Kidney (tissue), 22 donors: ENCODE measurements at places on chromosomes 13 and 19. TPM values are rescaled to one million over a fixed set of nuclear protein-coding genes. Genes with fewer than 3 reads are reported as not detected.

ZNF570 gene
- polyA plus RNA-seq, result 2.4 TPM

ADGRE1 gene
- 0.19 TPM for polyA plus RNA-seq

APOC1 gene
- 16.7 TPM for polyA plus RNA-seq

GRCh38 chr13:44404261-44405132, 30.9 kb downstream of the SERP2 start:
- peak; percentile 69 for DNase-seq

VWA8 gene
- 6.4 TPM for polyA plus RNA-seq

- no peak for DNase-seq
Observed at GRCh38 chr13:109650861-109651260, 135.5 kb downstream of the IRS2 start.

PGLYRP1 gene
- polyA plus RNA-seq, result not detected

- DNase-seq, result peak; percentile 60
Observed at GRCh38 chr19:45175515-45176345, 2.3 kb downstream of the TRAPPC6A start.

CHST8 gene
- not detected for polyA plus RNA-seq

DNA sequence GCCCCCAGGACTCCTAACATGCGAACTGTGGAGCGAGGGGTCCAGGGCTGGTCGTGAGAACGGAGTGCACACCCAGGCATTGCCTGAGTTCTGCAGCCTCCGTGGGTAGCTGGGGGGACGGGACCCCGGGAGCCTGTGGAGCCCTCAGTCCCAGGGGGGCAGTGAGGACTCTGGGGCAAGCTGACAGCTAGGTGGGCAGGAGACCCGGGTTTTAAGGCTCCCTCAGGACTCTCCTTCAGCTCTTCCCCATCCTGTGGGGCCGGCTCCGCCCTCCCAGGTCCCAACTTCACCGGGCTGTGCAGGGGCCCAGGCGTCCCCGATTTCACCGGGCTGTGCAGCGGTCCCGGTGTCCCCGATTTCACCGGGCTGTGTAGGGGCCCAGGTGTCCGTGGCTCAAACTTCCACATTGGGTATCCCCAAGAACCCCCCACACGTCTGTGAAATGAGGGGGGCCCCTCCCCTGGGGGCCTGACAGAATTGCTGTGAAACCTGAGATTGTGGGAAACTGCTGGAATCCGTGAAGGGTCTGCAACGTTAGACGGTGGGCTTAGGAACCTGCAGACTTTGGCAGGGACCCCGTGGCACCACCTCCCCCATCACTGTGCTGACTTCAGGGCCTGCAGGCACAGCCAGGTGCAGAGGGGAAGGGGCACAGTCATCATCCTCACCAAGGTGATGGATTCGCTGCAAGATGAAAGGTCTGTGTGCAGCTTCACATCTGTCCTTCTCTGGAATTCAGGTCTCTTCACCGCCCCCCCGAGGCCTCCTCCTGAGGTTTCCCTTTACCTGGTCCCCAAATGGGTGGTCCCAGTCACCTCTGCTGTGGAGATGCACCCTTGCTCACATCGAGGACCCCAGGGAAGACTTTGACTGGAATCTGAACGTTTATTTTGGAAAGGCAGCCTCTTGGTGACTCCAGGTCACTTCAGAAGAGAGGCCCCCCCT, 73.2 kb upstream of the MCF2L start:
- no peak for DNase-seq

DNA sequence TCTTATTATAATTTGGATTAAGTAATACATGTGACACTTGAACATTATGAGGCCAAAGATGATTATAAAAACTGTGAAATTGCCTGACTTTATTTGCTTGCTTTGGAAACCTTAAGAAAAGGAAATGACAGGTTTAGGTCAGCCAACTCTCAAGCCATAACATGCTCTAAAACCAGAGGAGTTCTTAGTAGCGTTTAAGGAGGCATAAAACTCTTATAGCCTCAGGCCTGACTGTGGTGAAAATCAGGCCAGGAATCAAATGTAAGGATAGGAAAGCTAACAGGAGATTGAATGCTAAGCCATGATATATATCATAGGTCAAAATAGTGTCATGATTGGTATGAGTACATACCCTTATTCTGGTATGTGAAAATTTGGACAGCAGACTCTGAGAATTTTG, 1142.4 kb upstream of the MIR17HG start:
- no peak for DNase-seq

GRCh38 chr19:13978351-13979243, 26.3 kb downstream of the DCAF15 start:
- peak; percentile 92 for DNase-seq

DNA sequence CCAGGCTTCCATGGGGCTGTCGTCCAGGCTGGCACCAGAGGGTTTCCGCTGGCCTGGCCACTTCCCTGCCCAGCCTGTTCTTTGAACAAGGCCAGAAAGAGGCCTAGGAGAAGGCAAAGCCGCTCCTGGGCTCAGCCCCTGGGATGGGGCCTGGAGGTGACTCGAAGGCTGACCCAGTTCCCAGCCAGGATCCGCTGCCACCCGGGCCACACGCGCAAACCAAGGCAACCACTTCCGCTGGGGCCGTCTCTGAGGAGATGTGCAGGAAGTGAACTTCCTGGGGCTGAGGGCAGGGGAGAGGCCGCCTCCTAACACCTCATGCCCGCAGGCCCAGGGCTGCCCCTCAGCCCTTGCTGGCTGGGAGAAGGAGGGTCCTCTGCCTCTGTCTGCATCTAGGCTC, 15.2 kb downstream of the PLEKHF1 start:
- DNase-seq, result no peak

DNA sequence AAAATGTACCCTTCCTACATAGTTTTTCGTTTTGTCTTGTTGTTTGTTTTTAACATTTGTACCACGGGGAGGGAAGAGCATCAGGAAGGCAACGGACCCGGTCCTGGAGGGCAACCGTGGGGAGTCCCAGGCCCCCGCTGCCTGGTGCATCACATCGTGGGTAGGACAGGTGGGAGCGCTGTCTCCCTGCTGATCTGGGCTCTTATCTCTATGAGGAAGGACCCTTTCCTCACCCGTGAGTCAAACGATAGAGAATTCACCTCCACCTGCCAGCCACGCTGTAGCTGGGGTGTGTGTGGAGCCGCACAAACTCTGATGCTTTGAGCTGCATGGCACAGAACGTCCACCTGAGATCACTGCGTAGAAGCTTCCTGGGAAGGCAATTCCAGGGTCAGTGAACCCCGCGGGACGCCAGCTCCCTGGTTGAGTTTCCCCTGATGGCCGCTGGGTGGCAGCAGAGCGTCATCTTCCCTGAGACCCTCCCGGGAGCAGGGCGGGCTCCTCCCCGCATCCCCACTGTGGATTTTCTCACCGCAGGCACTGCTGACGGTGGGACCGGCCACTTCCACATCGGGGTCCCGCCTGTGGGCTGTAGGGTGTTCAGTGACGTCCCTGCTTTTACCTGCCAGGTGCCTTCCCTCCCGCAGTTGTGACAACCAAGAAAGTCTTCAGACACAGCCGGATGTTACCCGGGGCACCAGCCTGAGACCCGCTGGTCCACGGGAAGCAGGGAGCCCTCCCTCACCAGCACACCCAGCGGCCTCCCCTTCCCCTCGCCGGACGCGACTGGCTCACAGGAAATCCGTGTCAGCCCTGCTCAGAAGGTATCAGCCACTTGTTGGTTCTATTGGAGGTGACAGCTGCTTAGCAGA, 54.7 kb downstream of the ZNF787 start:
- DNase-seq, result peak; percentile 89

DNA sequence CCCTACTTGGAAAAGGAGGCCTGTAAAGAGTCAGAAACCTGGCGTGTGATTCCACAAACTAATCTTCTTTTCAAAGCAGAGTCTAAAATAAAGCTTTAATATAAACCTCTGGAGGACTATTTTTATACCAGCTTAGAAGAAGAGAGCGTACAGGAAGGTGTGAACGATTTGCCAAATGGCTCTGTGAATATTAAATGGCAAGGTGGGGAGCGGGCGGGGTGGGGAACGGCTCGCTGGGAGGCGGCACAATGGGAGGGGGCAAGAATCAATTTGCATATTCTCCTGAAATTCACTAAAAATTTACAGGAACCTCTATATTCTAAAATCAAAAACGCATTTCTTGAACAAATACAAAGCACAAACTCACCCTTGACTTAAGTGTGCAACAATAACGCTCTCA, 982 bp downstream of the ZNF780B start:
- no peak for DNase-seq

- DNase-seq, result no peak
Observed at GRCh38 chr13:100124265-100124664, 35.4 kb downstream of the PCCA start.

INSR gene
- polyA plus RNA-seq, result 15.5 TPM

DNA sequence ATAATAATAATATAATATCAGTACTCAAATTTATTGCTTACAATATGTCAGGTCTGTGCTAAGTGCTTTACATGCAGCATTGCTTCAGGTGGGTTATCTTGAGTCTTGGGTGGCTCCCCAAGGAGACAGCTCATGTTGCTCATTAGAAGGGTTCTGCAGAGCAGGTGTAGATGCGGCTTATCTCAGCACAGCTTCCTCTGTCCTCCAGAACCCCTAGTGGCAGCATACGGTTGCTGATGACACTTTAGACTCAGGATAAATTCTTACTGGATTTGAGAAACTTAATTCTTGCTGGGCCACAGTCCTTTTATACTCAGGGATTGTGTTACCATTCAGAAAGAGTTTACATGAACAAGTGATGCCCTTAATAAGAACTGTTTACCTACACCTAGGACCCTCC, 8.9 kb downstream of the COG3 start:
- no peak for DNase-seq

ZNF442 gene
- 2.1 TPM for polyA plus RNA-seq

DNA sequence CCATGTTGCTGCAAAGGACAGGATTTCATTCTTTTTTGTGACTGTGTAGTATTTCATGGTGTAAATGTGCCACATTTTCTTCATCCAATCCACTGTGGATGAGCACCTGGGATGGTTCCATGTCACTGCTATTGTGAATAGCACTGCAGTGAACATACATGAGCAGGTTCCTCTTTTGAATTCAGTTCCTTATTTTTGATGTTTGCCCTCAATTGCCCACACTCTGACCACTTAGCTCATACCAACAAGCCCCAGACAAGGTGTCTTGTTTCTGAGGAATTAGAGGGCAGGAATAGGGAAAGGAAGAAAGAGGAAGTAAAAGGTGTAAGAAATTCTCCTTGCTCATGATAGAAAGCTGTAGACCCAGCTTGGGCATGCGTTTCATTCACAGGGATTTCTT, 244.2 kb upstream of the ZNF507 start:
- DNase-seq, result no peak

- no peak for DNase-seq
Observed at GRCh38 chr13:85247780-85248179, 551.4 kb downstream of the SLITRK6 start.

DNA sequence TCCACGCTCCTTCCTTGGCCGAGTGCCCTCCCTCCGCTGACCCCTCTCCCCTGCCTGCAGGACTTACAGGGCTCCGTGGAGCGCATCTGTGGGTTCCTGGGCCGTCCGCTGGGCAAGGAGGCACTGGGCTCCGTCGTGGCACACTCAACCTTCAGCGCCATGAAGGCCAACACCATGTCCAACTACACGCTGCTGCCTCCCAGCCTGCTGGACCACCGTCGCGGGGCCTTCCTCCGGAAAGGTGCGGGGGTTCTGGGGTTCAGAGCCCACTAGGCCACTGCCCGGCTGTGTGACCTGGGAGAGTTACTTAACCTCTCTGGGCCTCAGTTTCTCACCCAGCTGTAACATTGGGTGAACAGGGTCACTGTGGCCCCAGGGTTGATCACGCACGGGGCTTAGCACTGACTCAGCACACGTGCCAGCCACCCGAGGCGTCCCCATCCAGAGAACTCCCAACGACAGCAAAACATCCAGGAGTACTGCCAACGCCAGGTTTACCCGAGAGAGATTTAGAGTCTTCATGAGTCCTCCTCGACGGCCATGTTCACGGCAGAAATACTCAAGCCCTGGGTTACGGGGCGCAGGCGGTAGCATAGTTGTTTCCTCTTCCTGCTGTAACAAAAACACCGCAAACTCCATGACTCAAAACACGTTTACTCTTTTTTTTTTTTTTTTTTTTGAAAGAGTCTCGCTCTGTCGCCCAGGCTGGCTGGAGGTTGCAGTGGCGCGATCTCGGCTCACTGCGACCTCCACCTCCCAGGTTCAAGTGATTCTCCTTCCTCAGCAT, 9.7 kb upstream of the SPACA4 start:
- no peak for DNase-seq

GRCh38 chr13:48979892-48980291, 4.2 kb downstream of the FNDC3A start:
- no peak for DNase-seq

GRCh38 chr13:43170506-43170905, 147.1 kb downstream of the DNAJC15 start:
- DNase-seq, result no peak

FFAR3 gene
- polyA plus RNA-seq, result not detected

- DNase-seq, result peak; percentile 61
Observed at GRCh38 chr13:27997904-27998522, 9.5 kb upstream of the URAD start.

DNA sequence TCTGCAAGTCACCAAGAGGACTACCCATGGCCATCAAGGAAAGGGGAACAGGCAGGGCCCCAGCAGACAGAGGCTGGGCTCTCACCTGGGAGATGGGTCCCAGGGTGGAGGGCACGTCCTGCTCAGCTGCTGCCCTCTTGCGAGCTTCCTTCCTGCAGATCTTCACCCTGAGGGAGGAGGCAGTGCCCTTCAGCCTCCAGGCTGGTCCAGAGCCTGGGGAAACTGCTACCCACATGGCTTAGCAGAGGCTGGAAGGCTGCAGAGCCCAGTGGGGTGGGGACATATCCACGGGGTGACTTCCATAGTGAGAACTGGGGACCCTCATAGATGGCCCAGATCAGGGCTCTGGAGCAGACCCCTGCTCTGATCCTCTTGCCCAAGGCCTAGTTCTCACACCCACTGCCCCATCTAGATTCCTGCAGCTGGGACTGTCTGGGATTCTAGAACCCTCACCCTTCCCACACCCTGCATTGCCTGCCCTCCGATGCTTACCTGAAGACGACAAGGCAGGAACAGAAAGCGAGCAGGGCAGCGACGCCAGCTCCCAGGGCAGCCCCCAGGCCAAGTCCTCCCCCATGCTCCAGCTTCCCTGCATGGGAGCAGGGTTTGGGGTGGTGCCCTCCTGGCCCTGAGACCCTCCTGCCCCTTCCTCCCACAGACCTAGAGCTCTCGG, 9.0 kb downstream of the SIGLEC11 start:
- DNase-seq, result no peak

DNA sequence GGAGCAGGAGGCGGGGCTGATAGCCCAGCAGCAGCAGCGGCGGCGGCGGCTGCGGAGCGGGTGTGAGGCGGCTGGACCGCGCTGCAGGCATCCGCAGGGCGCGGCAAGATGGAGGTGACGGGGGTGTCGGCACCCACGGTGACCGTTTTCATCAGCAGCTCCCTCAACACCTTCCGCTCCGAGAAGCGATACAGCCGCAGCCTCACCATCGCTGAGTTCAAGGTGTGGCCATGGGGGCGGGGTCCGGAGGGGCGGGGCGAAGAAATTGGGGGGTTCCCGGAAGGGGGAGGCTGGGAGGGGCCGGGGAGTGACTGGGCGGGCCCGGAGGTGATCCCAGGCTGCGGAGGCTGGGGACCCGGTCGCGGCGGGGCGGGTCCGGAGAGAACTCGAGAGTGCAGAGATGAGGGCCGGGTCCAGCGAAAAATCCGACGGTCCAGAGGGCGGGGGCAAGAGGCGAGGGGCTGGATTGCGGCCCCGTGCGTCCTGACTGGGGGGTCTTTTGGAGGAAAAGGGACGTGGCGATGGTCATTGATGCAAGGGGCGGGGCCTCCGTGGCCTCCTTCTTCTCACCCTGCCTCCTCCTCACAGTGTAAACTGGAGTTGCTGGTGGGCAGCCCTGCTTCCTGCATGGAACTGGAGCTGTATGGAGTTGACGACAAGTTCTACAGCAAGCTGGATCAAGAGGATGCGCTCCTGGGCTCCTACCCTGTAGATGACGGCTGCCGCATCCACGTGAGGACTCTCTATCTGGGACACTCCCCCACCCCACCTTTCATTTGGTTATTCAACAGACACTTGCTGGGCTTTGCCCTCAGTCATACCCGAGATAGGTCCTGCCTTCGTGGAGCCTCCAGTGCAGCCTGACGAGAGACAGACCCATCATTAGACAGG, at the start of gene TBCB:
Gene TBCB (plus strand): TSS at position 16 of the 891 bp plus-strand sequence. CDS start 93 bp downstream, at position 109.
- no peak for DNase-seq
